ENCODE measurements at places on chromosomes 11 and 22. TPM values are rescaled to one million over a fixed set of nuclear protein-coding genes. Genes with fewer than 3 reads are reported as not detected.
A peak's percentile ranks its signal among the peaks of the same experiment; 100 is the strongest.

GRCh38 chr22:20545681-20546521 lies 38.5 kb downstream of the MED15 start:
- no peaks in the 10 kb centered on the region for H3K27me3 ChIP-seq
- no peaks in the 10 kb centered on the region for H3K36me3 ChIP-seq
- H3K4me1 ChIP-seq = no peaks in the 10 kb centered on the region
- H3K27ac ChIP-seq = no peak overlapping the region
- no peak overlapping the region for H3K4me3 ChIP-seq

GRCh38 chr22:24492391-24492790 lies 2.7 kb upstream of the UPB1 start:
- DNase-seq = no peak
- H3K4me1 ChIP-seq = no peaks in the 10 kb centered on the region
- no peak overlapping the region for H3K4me3 ChIP-seq

DNA sequence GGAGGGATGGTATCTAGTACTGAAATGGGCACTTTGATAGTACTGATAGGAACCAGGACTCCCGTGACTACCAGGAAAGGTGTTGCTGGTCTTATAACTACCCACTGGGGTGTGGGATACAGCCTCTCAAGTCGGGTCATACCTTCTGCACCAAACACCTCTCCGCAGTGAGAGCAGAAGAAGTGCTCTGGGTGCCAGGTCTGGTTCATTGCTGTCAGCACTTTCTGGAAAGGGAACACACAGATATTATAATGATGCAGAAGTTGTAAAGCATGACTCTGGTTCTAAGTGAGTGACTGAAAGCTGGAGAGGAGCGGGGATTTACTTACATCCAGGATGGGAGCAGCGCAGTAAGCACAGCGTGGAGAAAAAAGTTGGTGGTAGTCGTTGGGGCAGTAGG lies 26.0 kb downstream of the LPXN start:
- H3K27ac ChIP-seq = no peak overlapping the region
- no peaks in the 10 kb centered on the region for H3K4me1 ChIP-seq
- peaks cover 14% of the 10 kb centered on the region for H3K36me3 ChIP-seq
- no peak overlapping the region for H3K4me3 ChIP-seq
- no peaks in the 10 kb centered on the region for H3K27me3 ChIP-seq

LDHA gene
- total RNA-seq = 590 TPM

DNA sequence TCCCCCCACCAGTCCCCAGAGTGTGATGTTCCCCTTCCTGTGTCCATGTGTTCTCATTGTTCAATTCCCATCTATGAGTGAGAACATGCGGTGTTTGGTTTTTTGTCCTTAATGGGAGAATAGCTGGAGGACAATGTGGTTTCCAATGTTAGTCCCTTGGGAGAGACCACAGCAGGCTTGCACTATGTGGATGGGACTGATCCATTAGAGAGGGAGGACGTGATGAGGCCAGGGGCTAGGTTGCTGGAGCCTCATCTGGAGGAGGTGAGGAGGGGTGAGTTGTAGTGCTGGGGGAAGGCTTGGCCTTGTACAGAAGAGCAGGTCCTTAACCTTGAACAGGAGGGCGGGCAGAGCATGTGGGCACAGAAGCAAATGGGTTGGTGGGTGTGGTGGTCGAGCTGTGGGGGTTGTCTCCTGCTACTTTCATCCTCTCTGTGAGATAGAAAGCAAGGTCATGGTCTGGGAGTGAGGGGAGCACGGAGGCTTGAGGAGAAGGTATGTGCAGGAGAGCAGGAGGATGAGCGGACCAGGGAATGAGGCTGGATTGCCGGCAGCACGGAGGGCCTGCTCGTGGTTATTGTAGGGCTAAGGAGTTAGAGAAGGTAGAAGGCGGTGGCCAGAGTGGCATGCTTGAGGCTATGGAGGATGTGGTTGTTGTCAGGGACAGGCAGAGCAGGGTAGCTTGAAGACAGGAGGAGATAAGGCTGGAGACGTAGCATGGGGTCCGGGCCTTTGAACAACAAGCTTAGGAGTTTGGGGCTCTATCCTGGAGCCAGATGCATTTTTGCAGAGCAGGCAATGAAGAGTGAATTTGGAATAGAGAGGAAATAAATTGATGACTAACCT lies 11.2 kb upstream of the SREBF2 start:
- no peaks in the 10 kb centered on the region for H3K36me3 ChIP-seq
- H3K27ac ChIP-seq = no peak overlapping the region
- no peaks in the 10 kb centered on the region for H3K27me3 ChIP-seq
- H3K4me3 ChIP-seq = no peak overlapping the region
- no peak for DNase-seq

DNA sequence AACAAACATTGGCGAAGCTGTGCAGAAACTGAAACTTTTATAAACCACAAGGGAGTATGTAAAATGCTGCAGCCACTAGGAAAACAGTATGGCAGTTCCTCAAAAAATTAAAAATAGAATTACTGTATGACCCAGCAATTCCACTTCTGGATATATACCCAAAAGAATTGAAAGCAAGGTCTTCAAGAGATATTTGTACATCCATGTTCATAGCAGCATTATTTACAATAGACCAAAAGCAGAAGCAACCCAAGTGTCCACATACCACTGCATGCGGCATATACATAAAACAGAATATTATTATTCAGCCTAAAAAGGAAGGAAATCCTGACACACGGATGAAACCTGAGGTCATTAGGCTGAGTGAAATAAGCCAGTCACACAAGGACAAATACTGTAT lies 85.8 kb downstream of the RELT start:
- no peaks in the 10 kb centered on the region for H3K27me3 ChIP-seq
- no peak overlapping the region for H3K27ac ChIP-seq
- no peak overlapping the region for H3K4me3 ChIP-seq
- no peak for DNase-seq
- peaks cover 4% of the 10 kb centered on the region for H3K4me1 ChIP-seq

- no peak overlapping the region for H3K27ac ChIP-seq
- no peak for DNase-seq
- H3K36me3 ChIP-seq = no peaks in the 10 kb centered on the region
These were observed 17.0 kb upstream of the DDX10 start for GRCh38 chr11:108647701-108648527.

GRCh38 chr11:123487157-123487744 lies 57.2 kb downstream of the GRAMD1B start:
- no peaks in the 10 kb centered on the region for H3K27me3 ChIP-seq
- no peak overlapping the region for H3K27ac ChIP-seq
- H3K4me1 ChIP-seq = no peaks in the 10 kb centered on the region
- no peak for DNase-seq
- no peak overlapping the region for H3K4me3 ChIP-seq

- no peaks in the 10 kb centered on the region for H3K36me3 ChIP-seq
- no peaks in the 10 kb centered on the region for H3K27me3 ChIP-seq
- H3K27ac ChIP-seq = no peak overlapping the region
- H3K4me1 ChIP-seq = no peaks in the 10 kb centered on the region
- no peak for DNase-seq
These were observed 129.3 kb upstream of the B3GAT1 start for GRCh38 chr11:134541355-134541754.

GRCh38 chr11:94926271-94926625 lies 47.1 kb downstream of the CWC15 start:
- H3K27ac ChIP-seq = peak overlapping the region; percentile 17
- no peaks in the 10 kb centered on the region for H3K4me1 ChIP-seq
- H3K36me3 ChIP-seq = no peaks in the 10 kb centered on the region
- no peak overlapping the region for H3K4me3 ChIP-seq
- DNase-seq = no peak
- H3K27me3 ChIP-seq = no peaks in the 10 kb centered on the region

SERPING1 gene
- 1,015 TPM for total RNA-seq
